Stimulated activated CD8-positive, alpha-beta memory T cell treated with anti-CD3 and anti-CD28 coated beads, Interleukin-15, amount 100 ng/mL, for 4 hours (primary cell): ENCODE measurements at places on chromosomes 11 and 22.

- DNase-seq: peak; percentile 28
Measured at GRCh38 chr11:18617688-18618341, 16.3 kb downstream of the SPTY2D1 start.

DNA sequence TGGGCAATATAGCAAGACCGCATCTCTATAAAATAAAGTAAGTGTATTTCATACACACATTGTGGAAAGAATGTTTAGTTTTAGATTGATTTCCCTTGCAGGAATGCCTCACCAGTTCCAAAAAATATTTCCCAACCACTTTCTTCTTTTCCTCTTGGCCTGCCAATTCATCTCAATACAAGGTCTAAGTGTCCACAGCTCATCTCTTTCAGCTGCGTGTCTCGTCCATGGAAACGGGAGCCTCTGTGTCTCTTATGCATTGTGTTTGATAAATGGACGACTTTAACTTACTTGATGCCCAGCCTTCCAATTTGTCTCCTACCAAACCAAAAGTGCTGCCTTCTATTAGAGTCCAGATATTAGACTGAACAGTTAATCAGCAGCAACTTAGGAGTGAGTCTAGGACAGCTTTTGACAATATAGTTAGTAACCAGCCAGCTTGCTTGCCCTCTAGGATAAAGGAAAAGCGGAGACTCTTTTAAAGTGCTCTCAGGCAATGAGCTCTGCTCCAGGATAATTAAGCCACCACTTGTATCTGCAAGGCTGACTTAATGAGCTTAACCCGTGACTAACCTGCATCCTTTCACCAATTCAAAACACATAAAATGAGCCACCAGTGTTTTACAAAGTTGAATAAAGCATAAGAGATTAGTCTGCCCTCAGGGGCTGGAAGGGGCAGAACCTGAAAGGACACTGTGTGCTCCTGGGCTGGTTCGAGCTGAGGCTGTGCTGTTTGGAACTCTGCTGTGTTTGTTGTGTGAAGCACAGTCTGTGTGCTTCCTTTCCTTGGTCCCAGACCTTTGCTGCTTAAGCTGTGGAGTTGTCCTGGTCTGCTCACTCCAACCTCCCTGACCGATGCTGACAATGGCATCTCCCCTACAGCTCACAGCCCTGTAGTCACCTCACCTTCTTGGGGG, 27.5 kb downstream of the FBXO7 start:
- DNase-seq: no peak

GRCh38 chr11:11538277-11538960, 83.4 kb downstream of the GALNT18 start:
- no peak for DNase-seq

DNA sequence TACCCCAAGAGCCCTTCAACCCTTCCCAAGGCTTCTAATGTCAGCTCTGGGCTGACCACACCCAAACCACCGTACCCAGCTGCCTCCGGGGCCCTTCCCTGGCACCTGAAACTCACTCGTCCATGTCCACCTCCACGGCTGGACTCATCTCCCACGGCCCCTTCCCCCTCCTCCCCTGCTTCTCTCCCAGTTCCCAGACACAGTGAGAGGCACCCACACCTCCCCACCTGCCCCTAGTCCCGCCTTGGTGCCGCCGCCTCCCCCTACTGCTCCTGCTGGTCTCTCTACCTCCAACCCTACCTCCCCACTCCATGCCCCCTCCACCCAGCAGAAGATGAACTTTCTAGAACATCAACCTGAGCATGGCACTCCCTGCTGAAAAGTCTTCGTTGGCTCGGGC, 39.5 kb downstream of the ELFN2 start:
- DNase-seq: no peak
